ENCODE measurements at places on chromosomes 4 and X. TPM values are rescaled to one million over a fixed set of nuclear protein-coding genes. Genes with fewer than 3 reads are reported as not detected.

DNA sequence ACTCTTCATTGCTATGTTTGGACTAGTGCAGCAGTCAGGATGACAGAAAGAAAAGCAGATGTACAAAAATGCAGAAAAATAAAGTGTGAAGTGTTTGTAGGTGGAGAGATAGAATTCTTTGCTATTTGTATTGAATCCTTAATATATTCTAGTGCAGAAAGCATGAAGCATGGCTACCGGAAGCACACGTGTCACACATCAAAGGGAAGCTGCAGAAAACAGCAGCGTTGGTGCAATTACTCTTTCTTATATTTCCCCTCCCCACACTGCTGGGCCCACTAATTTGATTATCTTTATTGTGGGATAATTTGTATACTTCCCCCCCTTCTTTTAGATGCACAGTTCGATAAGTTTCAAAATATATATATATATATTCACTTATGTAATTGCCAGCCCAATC lies 35.9 kb upstream of the TAPT1 start:
- H3K27me3 ChIP-seq: no peaks in the 10 kb centered on the region
- no peak overlapping the region for H3K27ac ChIP-seq
- H3K4me1 ChIP-seq: no peaks in the 10 kb centered on the region
- DNase-seq: no peak
- H3K36me3 ChIP-seq: no peaks in the 10 kb centered on the region

DNA sequence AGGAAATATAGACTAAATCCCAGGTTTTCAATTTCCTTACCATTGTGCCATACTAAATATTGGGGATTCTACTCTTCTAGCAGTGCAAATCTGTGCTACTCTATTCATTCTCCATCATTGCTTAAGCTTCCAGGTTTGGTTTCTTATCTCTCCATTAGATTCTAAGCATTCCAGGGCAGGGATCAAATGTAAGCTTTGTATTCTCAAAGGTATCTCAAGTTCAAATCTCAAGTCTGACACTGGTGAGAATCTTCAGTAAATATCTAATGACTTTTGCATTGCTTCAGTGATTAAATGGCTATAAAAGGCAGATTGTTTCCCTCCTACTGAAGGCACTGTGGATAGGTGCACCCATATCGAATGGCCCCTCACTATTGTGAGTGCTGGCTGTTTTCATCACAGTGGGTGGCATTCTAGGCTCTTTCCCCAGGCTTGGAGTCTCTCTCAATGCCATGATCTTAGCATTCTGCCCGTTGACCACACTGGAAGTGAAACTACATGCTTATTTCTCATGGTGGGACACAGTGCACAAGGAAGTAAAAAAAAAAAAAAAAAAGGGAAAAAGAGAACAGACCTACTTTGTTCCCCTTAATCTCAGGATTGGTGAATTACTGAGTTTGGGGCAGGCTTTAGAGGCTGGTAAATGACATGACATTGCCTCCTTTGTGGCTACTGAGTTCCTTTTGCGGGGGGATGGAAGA lies 28.7 kb downstream of the FAM9C start:
- DNase-seq: no peak
- H3K27me3 ChIP-seq: peaks cover 36% of the 10 kb centered on the region
- H3K4me1 ChIP-seq: no peaks in the 10 kb centered on the region
- H3K27ac ChIP-seq: no peak overlapping the region
- no peak overlapping the region for H3K4me3 ChIP-seq

GRCh38 chr4:32061916-32062315 lies 1341.7 kb downstream of the PCDH7 start:
- H3K4me1 ChIP-seq: no peaks in the 10 kb centered on the region
- H3K27me3 ChIP-seq: no peaks in the 10 kb centered on the region
- no peak overlapping the region for H3K27ac ChIP-seq
- H3K4me3 ChIP-seq: no peak overlapping the region
- no peaks in the 10 kb centered on the region for H3K36me3 ChIP-seq

GRCh38 chrX:134633832-134634231 lies 24.4 kb downstream of the PLAC1 start:
- H3K4me1 ChIP-seq: no peaks in the 10 kb centered on the region
- no peak for DNase-seq
- H3K27ac ChIP-seq: no peak overlapping the region

RXFP1 gene
- not detected for total RNA-seq

NPY2R gene
- 1.6 TPM for total RNA-seq
